Activated naive CD8-positive, alpha-beta T cell treated with anti-CD3 and anti-CD28 coated beads for 36 hours (primary cell): ENCODE measurements at places on chromosomes 12 and 14.

- DNase-seq, result no peak
These were observed 54.0 kb downstream of the RBM19 start for GRCh38 chr12:113911971-113912759.

DNA sequence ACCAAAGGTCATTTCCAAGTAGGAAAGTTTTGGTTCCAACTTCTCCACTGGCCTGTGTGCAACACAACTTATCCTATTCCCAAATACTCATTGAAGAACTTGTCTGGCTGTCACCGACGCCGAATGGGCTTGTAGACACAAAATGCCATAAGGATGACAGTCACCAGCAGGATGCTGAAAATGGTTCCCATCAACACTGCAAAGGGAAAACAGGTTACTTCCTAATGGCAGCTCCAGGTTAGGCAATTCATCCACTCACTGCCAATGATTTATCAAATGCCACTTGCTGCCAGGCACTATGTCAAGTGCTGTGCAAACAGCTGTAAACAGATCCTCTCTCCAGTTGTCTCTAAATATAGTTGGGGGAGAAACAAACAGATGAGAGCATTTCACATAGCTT lies 6.1 kb downstream of the C12orf76 start:
- no peak for DNase-seq

DNA sequence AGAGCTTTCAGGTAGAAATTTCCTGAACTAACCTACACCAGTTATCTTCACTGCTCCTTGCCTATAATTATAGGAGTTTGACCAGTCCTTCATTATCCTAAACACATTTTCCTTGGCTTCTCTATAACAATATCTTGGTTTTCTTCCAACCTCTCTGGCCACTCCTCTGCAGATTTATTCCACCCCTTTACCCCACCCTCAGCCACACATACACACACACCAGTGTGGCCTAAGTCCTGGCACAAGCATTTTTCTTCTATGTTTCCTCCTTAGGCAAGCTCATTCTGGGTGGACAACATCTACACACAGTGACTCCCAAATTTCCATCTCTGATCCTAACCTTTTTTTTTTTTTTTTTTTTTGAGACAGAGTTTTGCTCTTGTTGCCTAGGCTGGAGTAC lies 25.1 kb downstream of the CDK17 start:
- DNase-seq, result no peak

GRCh38 chr14:76093077-76093476 lies 58.6 kb upstream of the GPATCH2L start:
- no peak for DNase-seq

GRCh38 chr12:52539083-52539820 lies 13.7 kb downstream of the KRT71 start:
- no peak for DNase-seq

- no peak for DNase-seq
These were observed 12.3 kb upstream of the YBX3 start for GRCh38 chr12:10735428-10735827.

DNA sequence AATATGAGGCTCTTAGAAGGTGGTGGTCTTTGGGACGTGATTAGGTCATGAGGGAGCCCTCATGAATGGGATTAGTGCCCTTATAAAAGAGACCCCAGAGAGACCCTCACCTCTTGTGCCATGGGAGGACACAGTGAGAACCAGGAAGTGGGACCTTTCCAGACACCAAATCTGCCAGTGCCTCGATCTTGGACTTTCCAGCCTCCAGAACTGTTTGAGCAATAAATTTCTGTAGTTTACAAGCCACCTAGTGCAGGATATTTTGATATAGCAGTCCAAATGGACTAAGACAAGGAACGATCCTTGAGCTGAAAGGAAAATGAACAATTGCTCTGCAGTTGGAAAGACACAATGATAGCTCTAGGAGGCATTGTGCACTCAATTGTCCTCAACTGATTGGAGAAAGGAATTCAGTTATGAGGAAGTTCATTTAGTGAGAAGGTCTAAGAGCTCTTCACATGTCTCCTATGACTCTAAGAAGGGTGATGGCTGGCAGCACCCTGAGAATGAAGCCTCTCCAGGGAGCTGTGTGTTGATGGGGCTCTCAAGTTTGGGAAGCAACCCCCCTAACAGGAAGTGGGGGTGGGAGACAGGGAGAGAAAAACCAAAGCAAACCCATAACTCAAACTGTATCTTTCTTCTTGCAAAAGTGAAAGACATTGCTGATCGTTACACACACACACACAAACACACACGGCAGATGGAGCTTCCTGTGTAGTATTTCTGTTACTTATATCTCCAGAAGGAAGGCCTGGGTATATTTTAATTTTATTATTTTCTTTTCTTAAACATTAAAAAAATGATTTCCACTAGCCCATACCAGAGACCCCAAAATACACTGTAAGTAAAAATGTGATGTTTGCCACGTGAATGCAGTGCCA lies 21.0 kb downstream of the CHST11 start:
- DNase-seq, result no peak

DNA sequence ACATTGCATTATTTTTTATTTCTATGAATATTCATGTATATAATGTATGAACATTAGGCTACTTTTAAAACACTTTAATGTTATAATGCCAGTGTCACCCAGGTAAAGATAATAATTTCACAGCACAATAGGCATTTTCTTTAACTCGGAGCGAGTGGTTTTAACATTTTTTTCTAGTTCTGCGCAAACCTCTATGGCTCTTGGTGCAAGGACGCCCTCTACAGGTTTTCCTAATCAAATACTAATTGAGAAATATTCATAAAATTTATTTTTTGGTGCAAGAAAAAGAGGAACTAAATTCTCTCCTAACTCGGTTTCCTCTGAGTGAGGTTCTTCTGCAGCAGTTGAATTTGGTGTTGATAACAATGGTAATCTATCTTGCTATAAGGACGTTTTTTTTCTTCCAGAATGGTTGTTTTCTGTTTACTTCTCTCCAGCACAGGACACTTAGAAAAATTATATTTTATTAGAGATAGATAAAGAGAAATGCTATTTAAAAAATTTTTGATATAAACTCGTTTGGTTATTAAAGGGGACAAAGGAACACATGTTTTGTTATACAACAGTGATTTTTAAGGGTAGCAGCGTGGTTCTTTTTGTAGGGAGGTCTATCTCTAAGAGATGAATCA lies 2.4 kb upstream of the WIF1 start:
- no peak for DNase-seq

- DNase-seq, result no peak
These were observed 96.2 kb downstream of the ITPR2 start for GRCh38 chr12:26736563-26737486.

DNA sequence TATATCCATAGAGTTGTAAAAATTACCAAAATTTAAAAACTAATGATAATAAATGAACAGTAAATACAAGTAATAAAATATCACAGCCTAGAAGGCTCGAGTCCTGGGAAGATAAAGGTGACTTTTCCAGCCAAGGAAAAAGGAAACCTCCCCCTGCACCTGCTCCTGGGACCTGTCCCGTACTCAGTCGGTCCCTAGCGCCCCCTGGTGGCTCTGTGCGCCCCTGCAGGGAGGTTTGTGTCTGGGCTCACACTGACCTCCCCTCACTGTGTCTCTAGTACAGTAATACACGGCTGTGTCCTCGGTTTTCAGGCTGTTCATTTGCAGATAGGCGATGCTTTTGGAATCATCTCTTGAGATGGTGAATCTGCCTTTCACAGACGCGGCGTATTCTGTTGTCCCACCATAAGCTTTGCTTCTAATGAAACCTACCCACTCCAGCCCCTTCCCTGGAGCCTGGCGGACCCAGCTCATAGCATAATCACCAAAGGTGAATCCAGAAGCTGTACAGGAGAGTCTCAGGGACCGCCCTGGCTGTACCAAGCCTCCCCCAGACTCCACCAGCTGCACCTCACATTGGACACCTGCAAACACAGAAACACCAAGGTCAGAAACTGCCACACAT lies 1030.4 kb downstream of the TMEM121 start:
- DNase-seq, result peak; percentile 68

GRCh38 chr14:45144658-45145057 lies 8.9 kb downstream of the FANCM start:
- DNase-seq, result no peak

GRCh38 chr12:57216921-57217879 lies 606 bp downstream of the NXPH4 start:
- DNase-seq, result no peak

- no peak for DNase-seq
These were observed 9.4 kb downstream of the SPRYD3 start for GRCh38 chr12:53069621-53070410.

DNA sequence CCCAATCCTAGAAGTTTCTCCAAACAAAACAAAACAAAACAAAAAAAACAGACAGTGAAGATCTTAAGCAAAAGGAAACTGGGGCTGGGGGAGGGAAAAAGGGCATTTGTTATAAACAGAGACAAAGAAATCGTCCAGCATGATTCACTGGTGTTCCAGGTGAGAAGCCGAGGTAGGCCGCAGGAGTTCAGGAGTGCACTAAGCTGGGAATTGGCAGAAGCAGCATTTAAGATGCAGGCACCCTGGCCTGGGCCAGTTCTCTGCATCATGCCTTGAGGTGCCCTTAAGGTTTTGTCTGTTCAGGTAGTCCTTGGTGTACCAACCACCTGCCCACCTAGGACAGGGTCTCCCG lies 11.2 kb downstream of the TBX3 start:
- DNase-seq, result no peak

GRCh38 chr12:122793685-122794106 lies 19.3 kb downstream of the CCDC62 start:
- no peak for DNase-seq

- DNase-seq, result peak; percentile 28
These were observed 32.4 kb downstream of the AK7 start for GRCh38 chr14:96424109-96424989.

GRCh38 chr14:79852950-79853744 lies 358.2 kb downstream of the DIO2 start:
- DNase-seq, result no peak

GRCh38 chr12:56723889-56724700 lies 1.0 kb downstream of the NACA start:
- no peak for DNase-seq

DNA sequence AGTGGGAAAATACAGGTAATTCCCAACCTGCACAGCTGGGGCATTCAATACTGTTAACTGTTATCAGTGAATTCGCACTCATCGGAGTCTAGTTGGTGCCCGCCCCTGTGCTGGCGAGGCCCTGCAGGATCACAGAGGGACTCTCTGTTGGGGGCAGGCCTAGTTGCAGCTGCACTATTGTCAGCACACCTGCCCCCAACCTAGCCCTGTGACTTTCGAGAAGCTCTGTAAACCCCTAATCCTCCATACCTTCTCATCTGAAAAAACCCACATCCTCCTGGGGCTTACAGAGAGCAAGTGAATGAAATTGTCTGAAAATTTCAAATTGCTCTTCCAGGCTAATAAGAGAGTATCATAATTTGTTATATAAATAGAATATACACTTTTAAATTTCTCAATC lies 132.2 kb upstream of the NUDT4 start:
- DNase-seq, result peak; percentile 68

DNA sequence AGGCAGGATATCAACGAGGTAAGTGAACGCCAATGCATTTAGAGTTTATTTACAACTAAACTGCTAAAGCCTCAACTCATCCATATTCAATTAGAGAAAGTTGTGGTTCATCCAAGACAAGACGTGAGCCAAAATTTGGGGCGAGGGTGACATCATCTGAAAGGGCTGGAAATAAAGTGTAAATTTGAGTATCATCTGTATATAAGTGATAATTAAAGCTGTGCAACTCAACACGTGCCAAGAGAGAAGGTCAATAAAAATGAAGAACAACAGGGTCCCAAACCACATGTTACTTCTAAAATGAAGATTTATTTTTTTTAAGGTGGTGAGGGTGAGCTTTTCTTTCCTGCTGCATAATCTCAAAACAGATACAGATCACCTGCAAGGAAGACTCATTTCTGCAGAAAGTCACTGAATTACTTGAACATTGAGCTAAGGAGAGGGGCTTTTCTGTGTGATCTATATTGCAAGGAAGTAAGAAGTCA lies 203.6 kb downstream of the EFCAB11 start:
- DNase-seq, result no peak

GRCh38 chr14:80638620-80639515 lies 302.7 kb downstream of the CEP128 start:
- no peak for DNase-seq

DNA sequence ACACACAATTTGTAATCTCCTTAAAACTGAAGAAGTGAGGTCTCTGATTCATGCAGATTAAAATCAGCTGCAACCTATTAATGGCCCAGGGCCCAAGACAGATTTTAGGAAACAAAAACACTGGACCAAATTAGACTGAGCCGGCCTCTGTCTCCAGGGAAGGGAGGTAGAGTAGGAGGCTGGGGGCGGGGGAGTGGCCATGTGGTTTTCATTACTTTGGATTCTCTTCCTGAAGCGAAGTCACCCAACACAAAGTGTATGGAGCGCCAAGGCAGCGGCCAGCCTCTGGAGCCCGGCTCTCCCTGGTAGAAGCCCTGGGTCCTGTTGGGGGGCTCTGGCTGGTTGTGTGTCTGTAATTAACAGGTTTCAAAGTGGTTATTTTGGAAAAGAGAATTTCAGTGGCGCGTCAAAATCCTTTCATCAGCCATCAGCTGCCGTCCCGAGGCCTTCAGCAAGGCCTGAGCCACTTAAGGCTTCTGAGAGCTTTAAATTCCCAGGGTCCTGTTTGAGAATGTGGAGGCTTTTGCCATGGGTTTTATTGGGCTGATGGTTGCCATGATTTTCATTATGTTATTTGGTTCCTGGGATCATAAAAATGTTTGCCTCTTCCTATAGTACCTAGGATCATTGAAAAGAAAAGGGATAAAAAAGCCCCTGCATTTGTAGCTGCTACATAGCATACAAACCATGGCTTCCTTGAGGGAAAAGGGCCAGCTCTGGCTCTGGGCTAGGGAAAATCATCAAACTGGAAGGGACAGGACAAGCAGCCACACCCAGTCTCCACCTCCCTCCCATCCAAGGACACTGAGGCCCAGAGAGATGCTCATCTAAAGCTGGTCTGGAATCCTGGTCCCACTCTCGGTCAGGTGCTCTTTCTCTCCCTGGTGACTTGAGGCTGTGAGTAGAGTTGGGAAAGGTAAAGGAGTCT lies 282.4 kb downstream of the ZFP36L1 start:
- no peak for DNase-seq

DNA sequence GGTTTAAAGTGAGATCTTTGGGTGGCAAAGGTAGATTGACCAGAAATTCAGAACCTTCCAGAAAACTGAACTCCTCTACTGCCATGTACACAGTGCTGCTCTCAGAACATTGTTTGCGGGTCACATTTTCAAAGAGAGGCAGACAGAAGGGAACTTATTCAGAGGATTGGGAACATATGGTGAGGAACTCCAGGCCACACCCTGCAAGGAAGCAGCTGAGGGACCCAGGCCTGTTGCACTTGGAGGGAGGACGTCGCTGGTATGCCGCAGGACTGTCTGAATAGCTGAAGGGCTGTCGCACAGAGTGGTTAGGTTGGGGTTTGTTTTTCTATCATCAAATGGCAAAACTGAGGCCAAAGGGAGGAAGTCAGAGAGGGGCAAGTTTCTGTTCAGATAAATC lies 441.1 kb downstream of the DPF3 start:
- no peak for DNase-seq

GRCh38 chr14:94136575-94137331 lies 7.3 kb upstream of the IFI27L2 start:
- peak; percentile 76 for DNase-seq

- peak; percentile 11 for DNase-seq
These were observed 5.1 kb upstream of the NUMB start for GRCh38 chr14:73463411-73463810.
